ENCODE measurements at places on chromosomes 2 and 18. TPM values are rescaled to one million over a fixed set of nuclear protein-coding genes. Genes with fewer than 3 reads are reported as not detected.

DNA sequence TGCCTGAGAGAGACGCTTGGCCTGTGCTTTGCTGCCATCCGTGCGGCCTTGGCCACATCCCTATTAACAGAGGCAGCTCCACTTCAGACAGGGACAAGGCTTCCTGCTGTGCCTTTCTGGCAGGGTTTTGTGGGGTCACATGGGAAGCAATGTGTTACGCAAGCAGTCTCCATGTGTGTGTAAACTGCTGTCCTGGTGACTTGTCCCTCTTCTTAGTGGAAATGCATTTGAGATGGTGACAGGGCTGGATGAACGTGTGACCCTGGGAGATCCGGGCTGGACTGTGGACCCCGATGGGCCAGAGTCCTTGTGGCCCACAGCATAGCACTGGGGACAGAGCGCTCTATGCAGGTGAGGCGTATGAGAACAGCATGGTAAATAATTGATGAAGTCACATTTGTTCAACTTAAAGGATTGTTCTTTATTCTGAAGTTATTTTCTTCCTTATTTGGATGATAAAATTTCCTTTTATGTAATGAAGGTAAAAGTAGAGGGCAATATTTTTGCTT lies 23.2 kb downstream of the ASB1 start:
- no peak overlapping the region for H3K27ac ChIP-seq
- no peaks in the 10 kb centered on the region for H3K36me3 ChIP-seq
- no peak for DNase-seq
- no peaks in the 10 kb centered on the region for H3K27me3 ChIP-seq
- no peak overlapping the region for H3K4me3 ChIP-seq

- H3K4me1 ChIP-seq = no peaks in the 10 kb centered on the region
- peaks cover 48% of the 10 kb centered on the region for H3K27me3 ChIP-seq
Observed at GRCh38 chr2:13821255-13821880, 811.1 kb upstream of the LRATD1 start.

- no peaks in the 10 kb centered on the region for H3K27me3 ChIP-seq
- H3K4me3 ChIP-seq = no peak overlapping the region
- no peak for DNase-seq
- H3K27ac ChIP-seq = no peak overlapping the region
- H3K36me3 ChIP-seq = no peaks in the 10 kb centered on the region
- H3K4me1 ChIP-seq = peaks cover 4% of the 10 kb centered on the region
Observed at GRCh38 chr2:170486730-170487129, 228.4 kb upstream of the SP5 start.

- H3K27ac ChIP-seq = no peak overlapping the region
- no peak for DNase-seq
- no peaks in the 10 kb centered on the region for H3K27me3 ChIP-seq
- H3K36me3 ChIP-seq = no peaks in the 10 kb centered on the region
Observed at GRCh38 chr2:45191146-45191863, 182.1 kb upstream of the SIX2 start.

DNA sequence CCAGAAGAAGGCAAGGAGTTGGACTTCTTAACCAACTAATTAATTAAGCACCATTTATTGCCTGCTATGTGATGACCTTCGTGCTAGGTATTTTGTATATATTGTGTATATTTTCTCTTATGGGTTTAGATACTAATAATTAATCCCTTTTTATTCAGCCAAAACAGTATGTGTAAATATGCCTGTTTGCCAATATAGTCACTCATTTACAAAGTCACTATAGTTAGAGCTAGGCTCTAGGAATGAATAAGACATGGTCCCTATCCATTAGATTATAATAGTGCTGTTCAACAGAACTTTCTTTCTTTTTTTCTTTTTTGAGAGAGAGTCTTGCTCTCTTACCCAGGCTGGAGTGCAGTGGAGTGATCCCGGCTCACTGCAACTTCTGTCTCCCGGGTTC lies 51.4 kb downstream of the GREB1L start:
- H3K4me3 ChIP-seq = no peak overlapping the region
- H3K27ac ChIP-seq = peak overlapping the region; percentile 57
- DNase-seq = no peak
- H3K36me3 ChIP-seq = peaks cover 6% of the 10 kb centered on the region
- no peaks in the 10 kb centered on the region for H3K27me3 ChIP-seq

- no peaks in the 10 kb centered on the region for H3K36me3 ChIP-seq
- H3K4me3 ChIP-seq = no peak overlapping the region
- no peak for DNase-seq
- no peaks in the 10 kb centered on the region for H3K4me1 ChIP-seq
- no peaks in the 10 kb centered on the region for H3K27me3 ChIP-seq
Observed at GRCh38 chr2:84940831-84941412, 30.0 kb upstream of the KCMF1 start.

- H3K27ac ChIP-seq = no peak overlapping the region
- H3K27me3 ChIP-seq = no peaks in the 10 kb centered on the region
- no peak overlapping the region for H3K4me3 ChIP-seq
- H3K36me3 ChIP-seq = no peaks in the 10 kb centered on the region
- DNase-seq = no peak
Observed at GRCh38 chr2:102795641-102796040, 33.8 kb downstream of the TMEM182 start.

GRCh38 chr2:182767578-182767977 lies 51.5 kb downstream of the DNAJC10 start:
- H3K27ac ChIP-seq = no peak overlapping the region
- H3K27me3 ChIP-seq = no peaks in the 10 kb centered on the region
- DNase-seq = peak; percentile 42
- H3K4me3 ChIP-seq = no peak overlapping the region
- H3K4me1 ChIP-seq = peaks cover 10% of the 10 kb centered on the region

- peaks cover 7% of the 10 kb centered on the region for H3K4me1 ChIP-seq
- no peaks in the 10 kb centered on the region for H3K27me3 ChIP-seq
Observed at GRCh38 chr18:21602299-21602587, 1.7 kb upstream of the ESCO1 start.

- no peaks in the 10 kb centered on the region for H3K4me1 ChIP-seq
- H3K27ac ChIP-seq = no peak overlapping the region
- H3K4me3 ChIP-seq = no peak overlapping the region
- no peaks in the 10 kb centered on the region for H3K36me3 ChIP-seq
Observed at GRCh38 chr18:33924576-33924975, 300.1 kb downstream of the NOL4 start.

GRCh38 chr2:226742347-226742746 lies 57.3 kb downstream of the IRS1 start:
- H3K27me3 ChIP-seq = no peaks in the 10 kb centered on the region
- peak; percentile 28 for DNase-seq
- H3K4me3 ChIP-seq = no peak overlapping the region
- peaks cover 45% of the 10 kb centered on the region for H3K4me1 ChIP-seq
- H3K27ac ChIP-seq = no peak overlapping the region

DNA sequence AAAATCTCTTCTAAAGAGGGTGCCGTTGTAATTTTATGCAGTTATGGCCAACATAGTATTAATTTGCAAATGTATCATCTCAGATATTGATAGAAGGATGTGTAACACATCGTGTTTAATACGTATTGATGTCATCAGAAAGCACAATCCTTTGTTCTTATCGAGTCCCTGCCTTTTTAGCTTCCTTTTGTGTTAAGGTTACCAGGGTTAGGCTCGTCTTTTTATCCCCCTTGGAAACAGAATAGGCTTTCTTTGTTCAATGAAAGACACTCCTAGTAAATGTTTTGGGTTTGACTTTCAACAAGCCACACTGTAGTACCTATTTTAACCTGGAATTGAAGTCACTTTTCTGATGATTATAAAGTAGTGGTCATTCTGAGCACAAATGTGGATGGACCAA lies 136.2 kb downstream of the WDR7 start:
- no peaks in the 10 kb centered on the region for H3K27me3 ChIP-seq
- no peaks in the 10 kb centered on the region for H3K36me3 ChIP-seq
- H3K4me1 ChIP-seq = peaks cover 51% of the 10 kb centered on the region
- H3K27ac ChIP-seq = no peak overlapping the region
- DNase-seq = peak; percentile 63
- H3K4me3 ChIP-seq = no peak overlapping the region

GRCh38 chr2:174009488-174010223 lies 44.5 kb upstream of the SP3 start:
- peaks cover 14% of the 10 kb centered on the region for H3K4me1 ChIP-seq
- no peak overlapping the region for H3K4me3 ChIP-seq
- DNase-seq = no peak
- H3K36me3 ChIP-seq = no peaks in the 10 kb centered on the region
- no peak overlapping the region for H3K27ac ChIP-seq

DNA sequence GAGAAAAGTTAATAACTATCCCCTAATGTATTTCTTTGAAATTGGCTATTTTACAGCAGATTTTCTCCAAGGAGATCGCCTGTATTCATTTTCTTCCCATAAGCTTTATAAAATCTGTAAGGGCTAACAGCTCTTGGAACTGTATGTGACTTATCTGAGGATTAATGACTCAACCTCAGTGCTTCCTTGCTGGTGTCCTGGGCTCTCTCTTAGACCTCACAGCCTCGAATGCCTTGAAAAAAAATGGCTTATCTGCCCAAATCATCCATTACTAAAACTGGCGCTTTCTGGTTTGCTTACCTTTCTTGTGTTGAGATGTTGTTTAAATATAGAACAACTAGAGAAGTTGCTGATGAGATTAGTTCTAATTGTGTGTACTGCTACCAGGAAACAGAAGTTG lies 713.6 kb downstream of the SLC4A3 start:
- H3K4me3 ChIP-seq = no peak overlapping the region
- H3K36me3 ChIP-seq = no peaks in the 10 kb centered on the region
- H3K4me1 ChIP-seq = peaks cover 7% of the 10 kb centered on the region
- no peak overlapping the region for H3K27ac ChIP-seq
- no peak for DNase-seq
- no peaks in the 10 kb centered on the region for H3K27me3 ChIP-seq

DNA sequence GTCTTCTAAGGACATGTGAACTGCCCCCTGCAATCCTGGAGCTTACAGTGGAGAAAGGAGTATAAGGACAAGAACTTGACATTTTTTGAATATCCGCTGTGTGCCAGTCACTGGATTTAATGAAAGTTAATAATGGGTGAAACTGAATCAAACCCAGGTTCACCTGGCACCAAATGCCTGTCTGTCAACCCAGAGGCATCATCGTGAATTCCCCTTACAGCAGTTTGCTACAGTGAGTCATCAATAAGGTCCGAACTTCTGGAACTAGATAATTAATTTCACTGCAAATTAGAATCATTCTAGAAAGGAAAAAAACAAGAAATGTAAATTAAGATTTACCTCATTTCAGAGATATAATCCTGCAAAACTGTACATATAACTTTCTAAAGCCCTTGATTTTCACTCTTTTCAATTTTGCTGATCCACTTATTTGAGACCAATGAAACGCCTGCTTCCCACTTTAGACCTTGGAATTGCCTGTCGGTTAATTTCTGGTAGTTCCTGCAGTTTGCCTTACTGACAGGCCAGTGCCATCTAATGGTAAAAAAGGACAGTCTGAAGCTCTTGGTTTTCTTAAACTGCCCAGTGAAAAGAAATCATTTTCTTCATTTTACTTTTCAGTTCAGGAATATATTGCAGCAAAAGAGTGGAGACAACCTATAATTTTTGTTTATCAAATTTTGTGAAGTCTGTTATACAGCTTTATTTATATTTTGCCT lies 8.2 kb downstream of the DSG2 start:
- no peaks in the 10 kb centered on the region for H3K27me3 ChIP-seq
- DNase-seq = no peak
- H3K4me3 ChIP-seq = no peak overlapping the region
- H3K36me3 ChIP-seq = no peaks in the 10 kb centered on the region

GRCh38 chr2:144237830-144238627 lies 281.9 kb downstream of the ZEB2 start:
- DNase-seq = no peak
- no peak overlapping the region for H3K4me3 ChIP-seq
- no peaks in the 10 kb centered on the region for H3K36me3 ChIP-seq
- no peak overlapping the region for H3K27ac ChIP-seq
- H3K27me3 ChIP-seq = no peaks in the 10 kb centered on the region
- H3K4me1 ChIP-seq = peaks cover 40% of the 10 kb centered on the region

DNA sequence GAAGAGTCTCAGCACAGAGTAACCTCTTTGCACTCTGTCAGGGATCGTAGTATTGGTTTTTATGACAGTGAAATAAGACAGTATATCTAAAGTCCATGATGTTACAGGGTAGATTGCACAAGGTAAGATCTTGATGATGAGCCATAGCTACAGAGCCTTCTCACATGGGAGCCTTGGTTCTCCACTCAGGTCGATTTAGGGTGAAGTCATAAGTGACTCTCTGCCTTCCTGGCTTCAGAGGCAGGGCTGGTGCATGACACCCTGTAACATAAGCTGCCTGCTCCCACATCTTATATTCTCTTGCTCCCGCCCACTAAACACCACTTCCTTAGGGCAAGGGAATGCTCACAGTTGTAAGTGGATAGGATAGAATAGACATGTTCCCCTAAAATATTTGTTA lies 13.3 kb downstream of the DAPL1 start:
- H3K27me3 ChIP-seq = no peaks in the 10 kb centered on the region
- H3K36me3 ChIP-seq = no peaks in the 10 kb centered on the region
- no peak overlapping the region for H3K4me3 ChIP-seq
- no peak for DNase-seq
- peaks cover 4% of the 10 kb centered on the region for H3K4me1 ChIP-seq

GRCh38 chr2:145682546-145683157 lies 1162.7 kb upstream of the ZEB2 start:
- DNase-seq = peak; percentile 30
- no peak overlapping the region for H3K4me3 ChIP-seq
- no peak overlapping the region for H3K27ac ChIP-seq
- no peaks in the 10 kb centered on the region for H3K4me1 ChIP-seq
- no peaks in the 10 kb centered on the region for H3K36me3 ChIP-seq

DNA sequence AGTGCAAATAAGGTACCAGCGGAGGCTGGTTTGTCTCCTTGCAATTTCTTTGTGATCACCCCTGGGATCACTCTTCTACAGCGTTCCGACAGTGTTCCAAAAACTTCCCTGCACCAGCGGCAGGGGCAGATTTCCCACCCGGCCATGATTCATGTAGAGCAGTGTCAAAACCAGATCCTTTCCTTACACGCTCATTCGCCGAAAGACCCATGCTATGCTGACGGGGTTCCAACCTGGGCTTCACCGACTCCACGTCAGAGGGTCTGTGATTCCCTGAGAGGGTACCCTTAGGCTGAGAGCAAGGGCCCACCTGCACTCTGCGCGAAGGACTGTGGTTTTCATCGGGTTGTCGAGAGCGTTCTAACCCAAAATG lies 423 bp upstream of the TTC27 start:
- H3K36me3 ChIP-seq = no peaks in the 10 kb centered on the region
- H3K4me3 ChIP-seq = peak overlapping the region; percentile 79
- no peaks in the 10 kb centered on the region for H3K4me1 ChIP-seq
- DNase-seq = peak; percentile 66
- H3K27me3 ChIP-seq = no peaks in the 10 kb centered on the region

GRCh38 chr18:40867459-40867858 lies 1087.6 kb upstream of the PIK3C3 start:
- H3K27me3 ChIP-seq = no peaks in the 10 kb centered on the region
- H3K4me3 ChIP-seq = no peak overlapping the region
- DNase-seq = no peak
- no peaks in the 10 kb centered on the region for H3K36me3 ChIP-seq
- no peak overlapping the region for H3K27ac ChIP-seq
- H3K4me1 ChIP-seq = no peaks in the 10 kb centered on the region

TRIM43 gene
- not detected for total RNA-seq

SLC11A1 gene
- not detected for total RNA-seq

MAL gene
- not detected for total RNA-seq

SCN9A gene
- total RNA-seq = 1.1 TPM

PLA2R1 gene
- total RNA-seq = 0.45 TPM

MYCN gene
- total RNA-seq = 26.7 TPM

FABP1 gene
- not detected for total RNA-seq

BMP10 gene
- total RNA-seq = not detected

TCF4 gene
- 161 TPM for total RNA-seq

TTR gene
- not detected for total RNA-seq

HRH4 gene
- total RNA-seq = not detected

UGT1A6 gene
- not detected for total RNA-seq

DYSF gene
- 1.1 TPM for total RNA-seq

GLB1L gene
- 7.2 TPM for total RNA-seq
